CD8-positive, alpha-beta T cell (primary cell): ENCODE measurements at places on chromosomes 3 and 15.

- no peak for DNase-seq
Observed at GRCh38 chr15:85036716-85037115, 55.1 kb downstream of the PDE8A start.

GRCh38 chr15:92006186-92007028, 152.9 kb downstream of the SLCO3A1 start:
- DNase-seq: no peak

GRCh38 chr15:42591238-42591934, 16.0 kb downstream of the STARD9 start:
- no peak for DNase-seq

- DNase-seq: no peak
Observed at GRCh38 chr3:122880624-122881023, 85.8 kb downstream of the SLC49A4 start.

DNA sequence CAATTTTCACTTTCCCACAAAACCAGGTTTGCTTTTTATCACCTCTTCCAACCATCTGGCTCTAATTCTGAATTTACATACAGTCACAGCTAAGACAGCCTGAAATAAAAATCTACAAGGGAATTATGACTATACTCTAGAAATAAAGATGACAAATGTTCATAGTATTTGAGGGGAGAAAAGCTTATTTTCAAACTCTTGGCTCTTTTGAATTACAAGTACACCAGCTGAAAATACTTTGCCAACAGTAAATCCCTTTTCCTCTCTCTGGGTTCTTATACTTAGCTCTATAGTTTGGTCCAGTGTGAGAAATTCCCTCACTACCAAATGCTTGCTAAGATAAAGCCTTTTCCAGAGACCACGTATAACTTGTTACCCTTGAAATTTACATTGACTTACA, 1037.9 kb downstream of the ROBO1 start:
- DNase-seq: no peak

DNA sequence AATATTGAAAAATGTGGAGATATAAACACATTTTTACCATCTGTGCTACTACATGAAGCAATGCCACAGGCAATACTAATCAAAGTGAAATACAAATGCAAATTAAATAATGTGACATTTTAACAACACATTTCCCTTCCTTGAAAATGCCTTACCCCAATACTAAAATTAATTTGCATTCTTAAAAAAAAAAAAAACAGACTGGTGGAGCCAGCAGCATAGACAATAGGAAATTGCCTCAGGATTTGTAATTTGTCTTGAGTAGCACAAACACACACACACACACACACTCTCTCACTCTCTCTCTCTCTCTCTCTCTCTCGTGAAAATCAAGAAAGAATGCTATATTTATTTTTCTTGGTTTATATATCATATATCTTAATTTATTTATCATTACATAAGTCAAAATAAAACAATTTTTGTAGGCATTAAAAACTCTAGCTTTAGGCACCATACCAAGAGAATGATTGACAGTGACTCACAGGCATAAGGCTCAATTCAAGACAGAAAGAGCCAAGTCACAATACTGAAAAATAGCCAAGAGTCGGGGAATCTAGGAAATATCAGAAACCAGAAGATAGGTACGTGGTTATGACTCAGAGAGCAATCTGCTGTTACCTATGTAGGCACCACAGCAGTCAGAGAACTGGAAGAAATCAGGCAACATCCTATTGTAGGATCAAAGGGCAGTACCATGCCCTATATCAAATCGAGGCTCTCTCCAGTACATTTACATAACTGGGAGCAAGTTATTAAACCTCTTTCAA, 23.0 kb downstream of the SUCNR1 start:
- no peak for DNase-seq

DNA sequence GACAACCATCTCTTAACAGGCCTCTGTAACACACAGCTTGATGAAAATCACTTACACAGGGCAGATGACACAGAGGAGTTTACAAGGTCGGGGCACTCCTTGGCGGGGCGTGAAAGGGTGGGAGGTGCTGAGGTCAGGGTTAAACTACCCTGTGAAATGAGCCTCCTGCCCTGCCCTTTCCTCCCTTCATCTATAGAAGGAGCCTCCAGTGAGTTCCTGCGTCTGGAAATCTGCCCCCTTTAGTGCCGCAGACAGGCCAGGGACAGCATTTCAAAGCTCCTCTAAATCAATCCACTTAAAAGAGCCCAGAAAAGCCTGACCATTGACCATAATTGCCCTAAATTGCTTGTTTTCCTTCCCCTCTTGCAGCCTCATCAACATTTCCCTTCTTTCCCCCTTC, 1.9 kb downstream of the ROBO1 start:
- no peak for DNase-seq

DNA sequence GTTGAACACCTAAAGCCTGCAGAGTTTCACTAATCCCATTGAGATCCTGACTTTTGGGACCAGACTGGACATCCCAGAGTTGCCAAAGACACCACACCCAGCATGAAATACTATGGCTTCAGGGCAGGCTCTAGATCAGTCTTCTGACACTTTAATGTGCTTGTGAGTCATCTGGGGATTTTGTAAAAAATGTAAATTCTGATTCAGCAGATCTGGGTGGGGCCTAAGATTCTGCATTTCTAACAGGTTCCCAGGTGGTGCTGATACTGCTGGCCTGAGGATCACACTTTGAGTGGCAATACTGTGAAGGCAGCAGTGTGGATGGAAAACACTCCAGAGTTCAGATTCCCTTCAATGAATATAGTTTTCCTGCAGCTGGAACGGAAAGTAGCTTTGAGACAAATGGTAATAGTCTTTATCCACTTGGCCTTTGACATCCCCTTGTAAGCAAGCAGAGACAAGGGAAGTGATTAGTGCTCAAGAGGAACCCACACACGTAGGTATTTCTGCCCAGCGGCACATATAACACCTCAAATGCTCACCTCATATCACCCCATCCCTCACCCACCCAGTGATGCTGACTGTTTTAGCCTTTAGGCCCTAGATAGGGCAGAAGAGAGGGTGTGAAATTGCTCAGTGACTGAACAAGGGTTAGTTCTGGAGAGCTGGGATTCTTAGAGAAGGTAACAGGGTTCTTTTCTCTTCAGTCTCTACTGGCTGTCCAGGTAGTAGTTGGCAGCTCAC, 51.5 kb upstream of the GSK3B start:
- DNase-seq: no peak

GRCh38 chr15:70505411-70505919, 257.9 kb downstream of the UACA start:
- no peak for DNase-seq

GRCh38 chr3:11510001-11510340, 133.7 kb downstream of the VGLL4 start:
- DNase-seq: no peak

- DNase-seq: no peak
Observed at GRCh38 chr3:143002083-143002712, 828 bp downstream of the U2SURP start.

DNA sequence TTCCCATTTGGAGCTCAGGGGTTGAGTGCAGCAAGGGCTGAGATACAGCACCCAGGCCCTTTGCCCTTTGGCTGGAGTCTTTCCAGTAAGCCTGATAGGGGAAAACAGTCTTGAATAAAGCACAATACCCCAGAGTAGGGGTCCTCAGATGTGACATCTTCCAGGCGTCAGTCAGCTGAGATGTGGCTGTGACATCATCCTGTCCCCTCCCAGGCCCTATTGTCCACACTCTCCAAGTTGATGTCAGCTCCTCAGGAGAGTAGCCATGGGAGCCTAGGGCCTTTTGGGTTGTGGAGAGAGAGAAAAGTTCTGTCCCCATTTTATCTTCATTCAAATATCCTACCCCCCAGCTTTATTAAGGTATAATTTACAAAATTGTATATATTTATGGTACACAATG, 92.5 kb downstream of the CACNA2D3 start:
- no peak for DNase-seq

DNA sequence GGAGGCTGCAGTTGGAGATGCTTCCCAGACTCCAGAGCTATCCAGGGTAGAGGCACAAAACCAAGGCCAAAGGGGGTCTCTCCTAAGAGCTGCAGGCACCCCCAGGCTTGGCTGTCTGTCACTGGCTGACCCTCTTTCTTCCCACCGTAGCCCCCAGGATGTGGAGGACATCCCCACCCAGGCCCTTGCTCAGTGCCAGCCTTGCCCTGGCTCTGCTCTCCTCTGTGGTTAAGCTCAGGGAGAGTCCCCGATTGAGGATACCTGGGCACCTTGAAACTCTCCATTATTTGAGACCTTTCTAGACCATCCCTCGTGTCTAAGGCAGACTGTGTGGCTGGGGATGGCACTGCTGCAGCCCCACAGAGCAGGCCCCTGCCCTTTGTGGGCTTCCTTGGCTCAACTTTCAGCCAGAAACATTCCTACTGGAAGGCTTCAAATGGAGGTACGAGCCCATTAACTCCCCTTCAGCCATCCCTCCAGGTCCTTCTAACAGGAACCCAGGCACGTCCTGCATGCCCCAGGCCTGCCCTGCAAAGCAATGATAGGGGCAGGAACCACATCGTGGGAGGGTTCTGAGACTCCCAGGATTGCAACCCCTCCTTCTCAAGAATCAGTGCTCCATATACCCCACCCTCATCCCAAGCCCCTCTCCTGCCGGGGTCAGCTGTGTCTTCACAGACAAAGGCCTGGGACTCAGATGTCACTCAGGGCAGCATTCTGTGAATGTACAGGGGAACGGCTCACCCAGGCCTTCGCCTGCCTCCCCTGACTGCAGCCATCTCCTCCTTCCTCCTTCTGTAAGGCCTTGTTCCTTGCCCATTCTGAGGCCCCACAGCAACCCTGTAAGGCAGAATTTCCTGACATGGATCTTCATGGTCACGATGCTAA, 102.9 kb upstream of the ABHD17C start:
- no peak for DNase-seq

DNA sequence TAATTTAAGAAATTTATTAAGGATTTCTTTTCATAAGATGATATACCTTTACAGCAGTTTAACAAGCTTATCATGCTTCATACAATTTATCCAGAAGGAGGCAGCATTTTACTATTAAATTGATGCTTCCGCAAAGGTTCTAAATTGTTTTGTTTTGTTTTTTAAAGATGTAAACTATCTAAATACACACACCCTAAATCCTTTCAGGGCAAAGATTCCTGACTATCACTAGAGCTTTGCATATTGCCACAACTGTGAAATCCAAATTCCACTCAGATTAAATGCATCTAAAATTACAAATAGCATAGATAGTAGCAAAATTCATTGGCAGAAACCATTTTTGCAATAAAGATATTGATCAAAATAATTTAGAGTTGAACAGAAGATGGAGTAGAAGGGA, 44.5 kb upstream of the CCNL1 start:
- DNase-seq: no peak

- DNase-seq: no peak
Observed at GRCh38 chr15:63372018-63372705, 9.5 kb downstream of the CA12 start.

GRCh38 chr3:98596541-98597500, 3.4 kb upstream of the CPOX start:
- no peak for DNase-seq

DNA sequence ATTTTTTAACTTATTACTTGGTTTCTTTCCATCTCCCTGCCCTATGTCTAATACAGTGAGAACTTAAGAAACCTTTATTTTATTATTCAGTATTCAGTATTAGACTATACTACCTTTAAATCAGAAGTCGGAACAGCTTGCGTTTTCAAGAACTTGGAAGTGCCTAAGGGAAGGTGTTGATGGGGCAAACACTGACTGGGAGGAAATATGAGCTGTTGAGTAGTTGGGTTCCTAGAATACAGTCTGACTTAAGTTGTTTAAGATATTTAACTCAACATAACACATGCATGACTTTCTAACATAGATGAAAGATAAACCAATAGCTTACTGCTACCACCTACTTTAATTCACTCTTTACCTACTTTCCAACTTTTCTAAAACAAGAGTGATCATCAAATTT, 1048.1 kb downstream of the ROBO2 start:
- DNase-seq: no peak

DNA sequence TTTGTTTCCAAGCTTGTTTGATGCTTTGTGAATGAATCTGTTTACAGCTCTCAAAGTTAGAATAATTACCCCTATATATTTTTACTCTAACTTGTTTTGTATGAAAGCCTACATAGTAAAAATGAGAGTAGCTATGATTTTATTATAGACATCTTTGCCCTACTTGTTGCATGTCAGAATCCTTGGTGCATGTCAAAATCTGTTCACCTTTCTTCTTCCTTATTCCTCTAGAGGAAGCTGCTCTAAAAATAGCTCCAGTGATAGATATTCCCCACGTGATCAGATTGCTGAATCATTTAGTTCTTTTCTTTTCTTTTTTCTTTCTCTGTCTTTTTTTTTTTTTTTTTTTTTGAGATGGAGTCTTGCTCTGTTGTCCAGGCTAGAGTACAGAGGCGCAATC, 39.8 kb downstream of the LRRC49 start:
- no peak for DNase-seq

- no peak for DNase-seq
Observed at GRCh38 chr3:149273096-149273751, 51.6 kb upstream of the CP start.

DNA sequence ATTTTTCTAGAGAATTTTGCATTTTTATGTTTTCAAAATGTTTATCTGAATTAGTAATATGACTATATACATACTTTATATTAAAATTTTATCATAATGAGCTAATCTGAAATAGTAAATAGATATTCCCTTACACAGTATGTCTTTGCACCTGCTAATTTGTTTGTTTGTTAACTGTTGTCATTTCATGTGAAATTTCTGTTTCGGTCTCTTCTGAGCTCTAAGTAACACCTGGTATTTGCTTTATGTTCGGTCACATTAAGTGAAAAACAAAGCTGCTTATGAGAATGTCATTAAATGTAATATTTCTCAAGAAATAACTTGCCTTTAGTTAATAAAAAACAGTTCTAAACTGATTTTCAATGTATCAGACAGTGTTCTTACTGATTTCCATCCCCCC, 61.1 kb downstream of the FNDC3B start:
- DNase-seq: no peak

- no peak for DNase-seq
Observed at GRCh38 chr3:113559009-113559408, 26.7 kb downstream of the SIDT1 start.

DNA sequence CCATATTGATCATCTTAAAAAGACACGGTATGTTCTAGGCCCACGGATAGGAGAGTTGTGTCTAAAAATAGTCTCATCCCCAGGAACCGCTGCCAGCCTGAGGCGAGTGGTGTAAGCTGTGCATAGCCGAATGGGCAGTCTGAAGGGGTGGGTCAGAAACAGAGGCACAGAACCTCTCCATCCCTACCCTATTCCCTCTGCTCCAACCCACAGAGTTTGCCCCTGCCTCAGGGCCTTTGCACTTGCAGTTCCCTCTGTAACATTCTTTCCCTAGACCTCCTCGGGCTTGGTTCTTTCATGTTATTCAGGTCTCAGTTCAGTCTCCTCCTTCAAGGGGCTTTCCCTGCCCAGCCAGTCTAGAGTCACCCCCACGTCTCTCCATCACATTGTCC, 4.8 kb downstream of the SCN5A start:
- DNase-seq: no peak

DNA sequence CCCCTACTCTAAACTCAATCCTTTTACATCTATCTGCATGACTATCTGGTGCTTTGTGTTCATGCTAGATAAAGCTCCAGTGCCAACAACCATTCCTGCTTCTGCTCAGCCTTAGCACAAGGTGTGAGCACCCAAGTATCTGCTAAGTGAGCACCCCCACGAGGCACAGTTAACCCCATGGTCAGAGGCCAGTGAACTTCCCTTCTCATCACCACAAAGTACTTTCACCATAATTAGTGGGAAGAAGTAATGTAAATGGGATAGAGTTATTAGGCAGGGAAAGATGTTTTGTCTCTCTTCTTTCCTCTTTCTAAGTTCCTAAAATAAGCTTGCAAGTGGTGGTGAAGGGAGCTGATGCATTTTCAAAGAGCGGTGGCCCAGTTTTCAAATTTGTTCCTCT, 96.4 kb downstream of the ANO10 start:
- DNase-seq: no peak
